GM12865 (cell line): ENCODE measurements at places on chromosomes 5 and 9.

DNA sequence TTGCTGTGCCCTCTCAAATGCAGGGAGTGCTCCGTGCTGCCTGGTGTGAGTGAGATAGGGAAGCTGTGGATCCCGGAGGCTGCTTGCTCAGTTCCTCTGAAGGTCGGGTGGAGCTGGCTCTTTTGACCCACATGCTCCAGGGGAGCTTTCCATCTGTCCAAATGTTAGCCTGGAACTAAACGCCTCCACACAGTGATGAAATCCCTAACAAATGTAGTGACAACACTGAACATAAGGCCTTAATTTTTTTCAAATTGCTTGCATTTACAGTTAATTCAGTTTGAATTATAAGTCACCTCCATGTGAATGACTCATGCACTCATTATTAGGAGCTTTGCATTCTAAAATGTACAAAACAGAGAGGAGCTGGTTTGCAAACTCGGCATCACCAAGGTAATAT is 27.0 kb downstream of the PRDM6 start:
- DNase-seq, result no peak

GRCh38 chr5:56330806-56331205 is 97.7 kb upstream of the ANKRD55 start:
- DNase-seq, result no peak

GRCh38 chr5:24509943-24510342 is 134.8 kb downstream of the CDH10 start:
- no peak for DNase-seq

DNA sequence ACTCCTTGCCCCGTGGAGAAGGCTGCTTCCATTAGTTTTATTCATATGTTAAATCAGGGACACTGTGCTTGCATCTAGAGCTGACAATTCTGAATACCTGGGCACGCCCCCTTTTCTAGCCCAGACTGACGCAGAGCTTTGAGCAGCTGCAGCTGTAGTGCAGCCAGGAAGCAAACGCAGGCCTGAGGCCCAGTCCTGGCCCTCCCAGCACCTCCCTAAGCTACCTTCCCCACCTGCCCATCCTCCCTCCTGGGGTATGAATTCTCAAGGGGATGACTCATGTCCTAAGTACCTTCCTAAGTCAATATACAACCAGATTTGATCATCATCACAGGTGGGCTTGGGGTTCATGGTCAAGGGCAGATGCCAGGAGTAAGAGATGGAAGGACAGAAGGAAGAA is 3.5 kb downstream of the PHF19 start:
- no peak for DNase-seq

DNA sequence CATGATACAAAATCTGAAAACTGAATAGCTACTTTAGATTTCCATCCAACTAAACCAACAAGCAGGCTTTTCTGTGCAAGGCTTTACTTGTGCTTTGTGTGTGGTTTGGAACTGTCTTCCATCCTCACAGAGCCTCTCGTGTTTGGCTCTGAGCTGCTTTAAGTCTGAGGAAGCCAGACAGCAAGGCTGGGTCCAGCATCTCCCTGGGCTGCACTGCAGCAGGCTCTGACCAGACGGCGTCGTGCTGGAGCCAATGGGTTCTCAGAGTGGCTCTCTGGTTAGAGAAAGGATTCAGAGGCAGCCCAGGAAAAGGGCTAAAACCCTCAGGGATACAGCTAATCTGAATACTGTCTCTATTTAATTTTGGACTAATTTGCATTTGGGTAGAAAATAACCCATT is 207.9 kb upstream of the EFNA5 start:
- no peak for DNase-seq

- DNase-seq, result no peak
Observed at GRCh38 chr9:82180711-82181110, 192.1 kb downstream of the SPATA31D1 start.

DNA sequence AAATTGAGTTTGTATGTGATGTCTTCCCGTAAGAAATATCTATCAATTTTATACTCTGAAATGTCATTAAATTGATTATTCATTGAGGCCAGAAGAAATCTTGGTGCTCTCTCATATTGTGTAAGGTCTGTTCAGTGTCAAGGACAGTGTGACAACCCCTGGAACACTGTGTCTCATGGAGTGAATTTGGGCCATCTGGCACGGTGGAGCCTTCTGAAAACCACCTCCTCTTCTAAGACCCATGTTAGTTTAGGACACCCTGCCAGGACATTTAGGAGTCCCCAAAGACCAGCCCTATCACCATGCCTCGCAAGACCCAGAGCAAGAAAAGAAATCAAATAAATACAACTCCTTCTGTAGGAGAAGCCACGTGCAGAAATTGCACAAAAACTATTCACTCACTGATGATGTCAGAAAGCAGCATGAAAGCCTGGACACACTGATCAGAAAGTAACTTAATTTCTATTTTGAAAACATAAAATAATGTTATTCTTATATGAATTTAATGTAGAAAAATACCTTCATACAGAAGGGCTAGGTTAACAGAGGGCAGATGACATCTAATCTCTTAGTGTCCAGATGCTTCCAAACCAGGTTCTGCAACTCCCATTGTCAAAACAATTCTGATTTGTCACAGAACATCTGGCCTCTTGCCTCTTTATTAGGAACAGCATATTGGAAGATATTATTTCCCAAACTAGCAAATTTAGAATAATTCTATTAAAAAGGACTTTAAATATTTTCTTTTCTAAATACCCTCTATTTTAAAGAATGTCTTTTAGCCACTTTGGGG is 298.8 kb downstream of the NR2F1-AS1 start:
- no peak for DNase-seq

DNA sequence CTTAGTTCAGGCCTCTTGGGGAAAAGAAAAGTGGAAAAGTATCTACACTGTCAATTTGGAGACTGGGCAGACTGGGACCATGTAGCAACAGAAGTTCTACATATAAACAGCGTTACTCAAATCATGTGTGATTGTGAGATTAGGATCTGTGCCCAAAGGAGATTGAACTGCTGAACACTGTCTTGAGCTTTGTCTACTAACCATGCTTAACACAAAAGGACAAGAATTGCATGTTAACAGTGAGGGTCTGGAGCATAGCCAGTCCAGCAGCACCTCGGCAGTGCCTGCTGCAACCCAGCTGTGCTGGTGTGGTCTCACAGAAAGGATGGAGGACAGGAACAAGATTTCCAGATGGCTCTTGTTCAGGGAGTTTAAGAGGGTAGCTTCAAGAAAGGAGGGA is 5.7 kb downstream of the PAM start:
- no peak for DNase-seq

GRCh38 chr5:95878417-95879323 is 56.1 kb upstream of the GLRX start:
- DNase-seq, result peak; percentile 57

DNA sequence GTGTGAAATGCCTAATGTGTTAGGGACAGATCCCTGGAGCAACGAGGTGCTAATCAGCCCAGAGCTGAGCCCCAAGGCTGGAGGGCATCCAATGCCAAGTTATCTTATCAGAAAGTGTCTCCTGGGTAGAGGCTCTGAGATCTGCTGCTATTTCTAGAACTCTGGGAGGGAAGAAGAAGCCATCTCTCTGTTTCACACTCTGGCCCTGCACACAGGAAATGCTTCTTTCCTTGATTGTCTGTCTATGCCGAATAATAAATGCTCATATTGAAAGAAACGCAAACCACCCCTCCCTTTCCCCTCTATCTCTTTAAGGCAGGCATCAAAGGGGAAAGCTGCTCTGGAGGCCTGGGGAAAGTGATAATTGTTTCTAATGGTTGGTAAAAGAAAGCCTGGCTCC is 166.7 kb downstream of the PAPPA start:
- DNase-seq, result no peak

- DNase-seq, result peak; percentile 68
Observed at GRCh38 chr5:14270209-14270702, 127.1 kb downstream of the TRIO start.

GRCh38 chr5:13359344-13359743 is 585.1 kb downstream of the DNAH5 start:
- no peak for DNase-seq

GRCh38 chr9:98164912-98165311 is 27.5 kb downstream of the CORO2A start:
- no peak for DNase-seq

- no peak for DNase-seq
Observed at GRCh38 chr5:29263915-29264351, 1929.6 kb upstream of the CDH6 start.

DNA sequence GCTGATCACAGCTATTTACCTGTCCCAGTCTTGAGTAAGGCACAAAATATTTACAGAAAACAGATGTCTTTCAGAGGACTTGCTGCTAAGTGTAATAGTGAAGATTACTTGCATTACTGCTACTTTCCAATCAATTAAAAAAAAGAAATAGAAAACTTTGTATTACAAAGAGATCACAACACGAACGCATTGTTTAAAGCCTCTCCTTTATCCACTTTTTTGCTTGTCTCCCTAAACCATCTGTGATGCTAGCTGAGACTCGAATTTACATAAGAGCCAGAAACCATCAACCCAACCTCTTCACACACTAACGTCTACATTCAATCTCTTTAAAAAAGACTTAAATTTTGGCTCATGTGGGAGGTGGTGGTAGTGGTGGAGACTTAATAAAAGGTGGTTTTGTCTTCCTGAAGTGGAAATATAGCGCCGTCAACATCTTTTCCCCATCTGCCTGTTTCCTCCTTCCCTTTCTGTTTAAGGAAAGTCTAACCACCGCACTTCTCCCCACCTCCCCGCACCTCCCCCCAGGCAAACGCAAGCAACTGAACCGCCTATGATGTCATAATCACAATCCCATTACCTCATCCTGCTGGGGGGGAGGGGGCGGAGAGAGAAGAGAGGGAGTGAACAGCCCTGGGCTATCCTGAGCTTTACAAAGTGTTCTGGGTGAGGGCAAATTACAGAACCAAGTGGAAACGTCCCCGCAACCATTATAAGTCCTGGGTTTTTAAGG is 948 bp upstream of the FAM53C start:
- no peak for DNase-seq

- peak; percentile 26 for DNase-seq
Observed at GRCh38 chr5:99059685-99060084, 130.9 kb upstream of the CHD1 start.

DNA sequence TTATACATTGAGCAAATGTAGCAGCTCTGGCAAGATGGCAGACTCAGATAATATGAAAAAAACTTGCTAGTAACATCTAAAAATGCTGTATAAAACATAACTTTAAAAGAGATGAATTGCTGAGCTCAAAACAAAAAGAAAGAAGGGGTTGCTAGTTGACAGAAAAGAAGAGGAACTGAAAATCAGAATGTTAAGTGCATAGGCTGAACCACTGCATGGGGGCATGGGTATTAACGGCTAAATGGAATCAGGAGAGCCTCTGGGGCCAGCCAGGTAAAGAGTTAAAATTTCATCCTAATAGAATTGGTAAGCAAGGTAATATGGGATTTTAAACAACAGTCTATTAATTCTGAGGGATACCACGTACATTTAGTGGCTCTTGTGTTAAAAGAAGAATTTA is 146.8 kb downstream of the SMC2 start:
- DNase-seq, result no peak

- no peak for DNase-seq
Observed at GRCh38 chr5:57893926-57894325, 411.3 kb upstream of the ACTBL2 start.

- DNase-seq, result no peak
Observed at GRCh38 chr9:80502306-80502705, 930.5 kb downstream of the TLE4 start.

DNA sequence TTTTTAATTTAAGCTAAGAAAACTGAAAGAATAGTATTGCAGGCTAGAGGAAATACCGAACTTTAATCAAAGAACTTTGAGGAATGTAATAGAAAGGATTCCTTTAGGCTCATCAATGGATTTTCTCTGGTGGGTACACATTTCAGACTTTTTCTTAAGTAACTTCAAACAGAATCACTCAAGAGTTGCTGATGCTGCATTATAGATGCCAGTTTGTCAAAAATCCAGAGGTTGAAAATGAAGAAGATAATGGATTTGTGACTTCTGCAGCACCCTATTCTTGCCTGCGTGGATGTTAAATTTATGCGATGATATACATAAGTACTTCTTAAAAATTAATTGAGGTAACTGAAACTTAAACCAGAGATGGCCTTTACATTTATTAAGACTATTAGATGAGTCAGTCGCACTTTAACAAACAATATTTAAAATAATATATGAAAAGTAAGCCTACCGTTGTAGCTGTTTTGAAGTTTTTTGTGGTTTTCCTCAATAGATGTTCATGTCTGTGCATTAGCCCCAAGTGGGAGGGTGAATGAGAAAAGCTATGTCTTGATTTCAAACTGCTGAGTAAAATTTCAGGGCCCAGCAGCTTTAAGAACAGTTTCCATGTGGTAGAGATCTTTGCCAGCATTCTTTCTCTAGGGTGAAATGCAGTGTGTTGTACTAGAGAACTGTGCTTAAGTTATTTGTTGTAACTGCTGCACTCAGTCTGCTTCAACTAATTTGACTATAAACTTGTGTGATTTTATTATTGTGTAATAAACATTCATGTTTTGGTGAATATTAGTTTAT is at the start of gene OGN:
TSS of gene OGN (minus strand) at position 537 of the 795 bp plus-strand sequence. CDS start 1,171 bp downstream, outside the sequence.
- no peak for DNase-seq

- no peak for DNase-seq
Observed at GRCh38 chr5:128965011-128965637, at the start of gene SLC27A6. SLC27A6 (plus strand) TSS chr5:128965488; CDS start chr5:128966138, 650 bp downstream.

DNA sequence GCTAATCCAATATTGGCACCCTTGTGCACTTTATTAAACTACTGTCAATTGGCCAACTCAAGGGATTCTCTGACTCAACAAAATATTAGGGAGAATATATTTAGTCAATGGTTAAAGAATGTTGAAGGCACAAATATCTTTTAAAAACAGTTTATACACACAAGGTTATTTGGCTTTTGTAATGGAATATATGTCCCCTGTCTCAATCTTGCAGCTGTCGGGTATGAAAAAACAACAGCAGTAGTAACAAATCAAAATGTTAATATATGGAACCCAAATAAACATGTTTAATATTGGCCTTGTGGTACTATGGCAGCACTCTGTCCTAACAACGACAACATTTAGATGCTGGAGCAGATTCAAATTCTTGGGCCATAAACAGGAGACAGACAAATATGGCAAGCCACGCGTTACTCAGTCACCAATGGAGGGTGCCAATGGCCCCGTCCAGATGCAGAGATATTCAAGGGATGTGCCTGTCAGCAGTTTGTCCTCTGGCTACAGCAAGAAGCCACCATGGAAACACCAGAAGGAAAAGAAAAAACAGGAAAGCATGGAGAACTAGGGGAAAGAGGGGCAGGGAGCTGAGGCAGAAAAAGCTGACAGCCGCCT is 342.0 kb downstream of the NDUFS4 start:
- DNase-seq, result no peak

DNA sequence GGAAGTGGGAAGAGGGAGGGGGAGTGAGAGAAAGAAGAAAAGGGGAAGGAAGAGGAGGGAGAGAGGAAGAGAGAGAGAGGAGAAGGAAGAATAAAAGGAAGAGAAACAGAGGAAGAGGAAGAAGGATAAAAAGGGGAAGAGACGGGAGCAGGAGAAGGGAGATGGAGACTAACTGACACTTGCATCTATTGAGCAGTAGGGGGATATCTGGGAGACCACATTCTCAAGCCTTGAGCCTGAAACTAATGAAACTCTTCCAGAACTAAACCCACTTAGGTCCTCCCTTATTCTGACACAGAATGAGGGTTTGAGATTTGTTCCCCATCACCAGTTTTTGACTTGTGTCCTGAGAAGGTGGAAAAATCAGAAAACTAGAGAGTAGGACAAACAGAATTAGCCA is 533.3 kb downstream of the CDH12 start:
- no peak for DNase-seq

- no peak for DNase-seq
Observed at GRCh38 chr5:91487420-91487819, 104.3 kb upstream of the ARRDC3 start.
